ENCODE measurements at places on chromosomes 3 and 15.
A peak's percentile ranks its signal among the peaks of the same experiment; 100 is the strongest.

GRCh38 chr3:46095307-46095706 lies 68.0 kb upstream of the XCR1 start:
- no peak for DNase-seq

DNA sequence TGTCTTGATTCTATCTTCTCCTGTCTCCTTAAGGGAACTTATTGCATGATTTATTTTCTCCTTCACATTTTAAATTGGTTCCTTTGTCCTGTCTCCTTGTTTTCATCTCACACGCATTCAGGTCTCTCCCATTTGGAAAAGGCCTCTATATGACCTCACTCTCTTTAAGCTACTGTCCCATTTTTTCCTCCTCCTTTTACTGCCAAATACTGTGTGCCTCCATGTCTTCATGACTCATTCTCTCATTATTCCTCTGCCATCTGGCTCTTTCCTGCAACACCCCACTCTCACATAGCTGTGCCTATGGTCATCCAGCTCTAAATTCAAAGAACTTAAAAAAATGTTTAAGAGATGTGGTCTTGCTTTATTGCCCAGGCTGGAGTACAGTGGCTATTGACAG lies 48.0 kb downstream of the TYRO3 start:
- DNase-seq, result no peak

DNA sequence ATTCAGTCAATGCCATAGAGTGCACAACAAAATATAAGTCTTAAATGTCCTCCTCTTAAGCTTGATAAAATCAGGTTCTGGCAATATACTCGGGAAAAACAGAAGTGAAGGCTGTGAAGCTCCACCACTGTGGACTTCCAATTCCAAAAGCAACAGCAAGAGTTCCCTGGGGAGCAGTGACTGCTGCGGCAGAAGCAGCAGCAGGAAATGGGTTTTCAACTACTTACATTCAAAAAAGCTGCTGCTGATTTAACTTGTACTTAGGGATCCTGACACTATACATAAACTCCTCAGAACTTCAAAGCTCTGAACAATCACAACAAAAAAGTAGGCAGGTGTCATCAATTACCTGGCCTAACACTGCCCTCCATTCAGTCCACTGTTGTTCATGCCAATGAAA lies 4.7 kb downstream of the CEP152 start:
- DNase-seq, result no peak

GRCh38 chr15:84826369-84826823 lies 9.2 kb downstream of the ALPK3 start:
- DNase-seq, result peak; percentile 34

- no peak for DNase-seq
Measured at GRCh38 chr15:49815950-49816349, 195.1 kb downstream of the DTWD1 start.

GRCh38 chr3:124593442-124593829 lies 136.8 kb upstream of the UMPS start:
- DNase-seq, result no peak

GRCh38 chr3:38375072-38375471 lies 28.5 kb downstream of the XYLB start:
- DNase-seq, result no peak

DNA sequence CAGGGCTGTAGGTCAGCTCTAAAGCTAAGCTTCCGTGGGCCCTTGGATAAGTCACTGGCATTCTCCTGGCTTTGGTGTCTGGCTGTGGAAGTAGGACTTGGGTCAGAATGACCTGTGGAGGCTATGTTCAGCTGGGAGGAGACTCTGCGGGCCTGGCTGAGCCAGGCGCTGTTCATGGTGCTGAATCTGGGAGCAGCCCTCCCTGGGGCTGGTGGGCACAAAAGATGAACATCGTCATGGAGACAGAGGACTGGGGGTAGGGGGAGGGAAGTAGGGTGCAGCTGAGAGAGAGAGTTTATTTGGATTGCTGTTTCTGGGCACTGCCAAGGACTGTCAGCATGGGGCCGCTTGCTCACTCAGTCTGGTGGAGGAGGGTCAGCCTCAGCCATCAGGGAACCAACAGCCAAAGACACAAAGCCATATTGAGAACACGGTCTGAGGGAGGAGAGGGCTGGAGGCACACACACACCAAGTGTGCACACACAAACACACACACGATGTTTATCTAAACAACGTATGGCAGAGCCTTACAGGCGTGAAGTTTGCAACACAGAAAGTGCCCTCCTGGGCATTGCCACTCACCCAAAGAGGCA lies 120.7 kb upstream of the LINGO1 start:
- no peak for DNase-seq

DNA sequence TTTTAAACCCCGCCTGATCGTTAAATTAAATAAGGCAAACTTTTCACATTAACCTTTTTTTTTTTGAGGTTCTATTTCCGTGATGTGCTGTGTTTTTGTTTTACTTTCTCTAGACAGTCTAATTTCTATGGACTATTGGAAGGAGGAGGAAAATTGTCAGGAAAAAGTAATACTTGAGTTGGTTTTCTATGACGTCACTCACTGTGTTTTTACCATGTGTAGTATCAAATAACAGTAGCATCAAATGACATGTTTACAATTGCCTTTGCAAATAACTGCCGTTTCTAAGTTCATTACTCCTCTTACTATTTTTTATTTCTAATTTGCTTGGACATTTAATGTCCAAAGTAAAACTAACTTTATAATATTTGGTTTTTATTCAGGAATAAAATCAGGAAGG lies 32.3 kb downstream of the MYO1E start:
- DNase-seq, result no peak

DNA sequence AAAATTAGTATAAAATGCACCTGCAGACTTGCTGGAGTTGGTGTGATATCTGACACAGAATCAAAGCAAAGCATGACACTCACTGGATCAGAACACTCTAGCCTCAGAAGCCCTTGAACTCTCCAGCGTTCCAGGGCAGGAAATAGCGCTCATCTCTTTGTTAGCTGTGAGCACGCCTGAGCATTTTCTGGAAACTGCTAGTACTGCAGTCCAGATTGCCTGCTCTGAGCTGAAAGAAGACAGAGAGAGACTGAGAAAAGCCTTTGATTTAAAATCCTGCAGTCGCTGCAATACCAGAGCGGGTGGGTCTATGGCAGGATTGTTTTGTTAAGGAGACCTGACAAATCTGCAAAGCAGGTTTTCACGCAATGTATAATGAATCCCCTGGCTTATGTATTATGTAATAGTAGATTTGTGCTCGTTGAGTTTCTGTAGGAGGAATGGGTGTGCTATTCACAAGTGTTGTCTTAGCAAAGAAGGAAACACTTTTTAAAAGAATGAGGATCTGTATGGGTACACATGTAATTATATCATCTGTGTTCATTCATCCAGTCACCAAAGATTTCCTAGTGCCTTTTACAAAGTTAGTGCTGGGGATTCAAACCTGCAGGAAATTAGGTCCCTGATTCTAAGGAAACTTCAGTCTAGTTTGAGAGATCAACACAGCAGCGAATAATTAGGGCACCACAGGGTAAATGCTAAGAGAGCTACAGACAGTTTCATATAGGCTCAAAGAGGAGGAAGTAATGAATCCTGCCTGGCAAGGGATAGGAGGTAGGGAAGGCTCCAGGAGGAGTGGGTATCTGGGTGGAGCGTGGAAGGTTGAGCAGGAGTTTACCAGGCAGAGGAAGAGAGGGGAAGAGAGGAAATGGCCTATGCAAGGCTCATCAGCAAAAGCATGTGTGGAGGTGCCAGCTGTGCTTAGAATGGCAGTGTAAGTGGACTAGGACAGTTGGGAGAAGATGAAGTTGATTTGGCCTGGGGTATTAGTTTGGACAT lies 26.1 kb upstream of the MGLL start:
- DNase-seq, result no peak

- DNase-seq, result no peak
Measured at GRCh38 chr3:54344601-54345231, 222.4 kb downstream of the CACNA2D3 start.

GRCh38 chr3:161038725-161039124 lies 66.4 kb downstream of the B3GALNT1 start:
- no peak for DNase-seq

GRCh38 chr3:25125201-25125600 lies 302.9 kb upstream of the RARB start:
- DNase-seq, result no peak

DNA sequence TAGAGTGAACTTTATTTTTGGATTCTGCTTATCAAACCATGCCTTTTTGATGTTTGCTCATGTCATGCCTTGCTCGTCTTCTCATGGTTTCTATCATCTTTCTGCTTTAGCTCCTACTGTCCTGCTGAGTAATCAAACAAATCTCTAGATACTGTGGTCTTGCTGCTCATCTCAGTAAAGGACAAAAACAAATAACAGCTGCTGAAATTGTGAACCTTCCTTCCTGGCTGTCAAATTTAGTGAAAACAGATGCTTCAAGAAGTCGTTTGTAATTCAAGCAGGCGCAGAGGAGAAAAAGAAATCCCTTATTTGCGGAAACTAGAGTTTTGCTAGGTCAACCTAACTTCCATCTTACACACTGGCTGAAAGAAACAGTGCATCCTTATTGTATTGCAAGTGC lies 616.1 kb upstream of the ALCAM start:
- no peak for DNase-seq

- DNase-seq, result no peak
Measured at GRCh38 chr15:35058534-35059054, 26.5 kb downstream of the NANOGP8 start.

GRCh38 chr15:92822216-92823144 lies 77.6 kb upstream of the CHD2 start:
- DNase-seq, result no peak

DNA sequence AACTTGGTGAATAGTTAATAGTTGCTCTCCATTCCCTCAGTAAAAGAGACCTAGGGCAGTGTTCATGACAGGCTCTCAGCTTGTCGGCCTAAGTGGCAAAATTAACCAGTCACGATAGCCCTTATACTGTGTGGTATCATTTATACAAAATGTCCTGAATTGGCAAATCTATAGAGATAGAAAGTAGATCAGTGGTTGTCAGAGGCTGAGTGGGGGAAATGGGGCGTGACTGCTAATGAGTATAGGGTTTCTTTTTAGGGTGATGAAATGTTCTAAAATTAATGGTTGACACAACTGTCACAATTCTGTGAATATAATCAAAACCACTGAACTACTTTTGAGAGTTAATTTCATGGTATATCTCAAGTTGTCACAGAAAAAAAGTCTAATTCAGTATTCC lies 20.9 kb downstream of the ARIH1 start:
- DNase-seq, result no peak

DNA sequence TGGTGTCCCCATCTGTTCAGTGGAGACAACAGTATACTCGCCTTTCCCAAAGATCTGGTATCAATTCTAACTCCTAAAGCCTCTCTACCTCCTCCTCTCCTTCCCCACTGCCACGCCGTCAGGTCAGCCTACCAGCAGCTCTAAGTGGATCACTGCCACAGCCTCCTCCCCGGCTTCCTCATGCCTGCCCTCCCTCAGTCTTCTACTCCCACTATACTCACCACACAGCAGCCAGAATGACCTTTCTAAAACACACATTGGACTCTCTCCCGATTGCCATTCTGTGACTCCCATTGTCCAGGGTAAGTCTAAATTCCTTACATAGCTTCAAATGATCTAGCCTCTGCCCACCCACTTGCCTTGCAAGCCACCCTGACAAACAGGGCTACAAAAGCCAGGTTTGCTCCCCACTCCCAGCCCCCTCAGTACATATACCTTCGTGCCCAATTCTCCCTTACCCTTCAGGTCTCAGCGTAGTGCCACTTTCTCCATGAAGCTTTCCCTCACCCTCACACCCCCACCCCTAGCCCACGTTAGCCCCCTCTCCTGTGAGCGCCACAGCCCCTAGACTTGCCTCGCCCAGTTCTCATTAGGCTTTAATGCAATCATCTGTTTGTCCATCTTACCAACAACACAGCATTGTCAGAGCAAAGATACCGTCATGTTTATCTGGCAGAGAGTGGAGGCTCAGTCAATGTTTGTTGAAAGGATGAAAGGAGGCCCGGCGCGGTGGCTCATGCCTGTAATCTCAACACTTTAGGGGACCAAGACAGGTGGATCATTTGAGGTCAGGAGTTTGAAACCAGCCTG lies 9.5 kb upstream of the SEMA7A start:
- no peak for DNase-seq

DNA sequence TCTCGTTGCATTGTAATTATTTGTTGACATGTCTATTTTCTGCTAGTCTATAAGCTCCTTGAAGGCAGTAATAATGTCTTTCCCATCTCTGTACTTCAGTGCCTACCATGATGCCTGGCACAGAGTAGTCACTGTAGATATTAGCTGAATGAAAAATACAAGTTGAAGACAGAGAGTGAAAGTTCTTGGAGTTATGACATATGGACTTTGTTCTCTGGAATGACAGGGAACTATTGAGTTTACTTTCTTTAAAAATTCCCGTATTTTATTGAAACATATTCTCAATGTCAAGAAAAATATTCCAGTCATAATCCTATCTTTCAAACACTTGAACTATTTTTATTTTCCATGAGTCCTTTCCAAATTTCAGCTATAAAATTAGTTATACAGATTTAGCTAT lies 3.0 kb downstream of the BLM start:
- no peak for DNase-seq

Measured in SHP77 (cell line).